Cortex of kidney (tissue), 1 donor: ENCODE measurements at places on chromosomes 1 and 21.

DNA sequence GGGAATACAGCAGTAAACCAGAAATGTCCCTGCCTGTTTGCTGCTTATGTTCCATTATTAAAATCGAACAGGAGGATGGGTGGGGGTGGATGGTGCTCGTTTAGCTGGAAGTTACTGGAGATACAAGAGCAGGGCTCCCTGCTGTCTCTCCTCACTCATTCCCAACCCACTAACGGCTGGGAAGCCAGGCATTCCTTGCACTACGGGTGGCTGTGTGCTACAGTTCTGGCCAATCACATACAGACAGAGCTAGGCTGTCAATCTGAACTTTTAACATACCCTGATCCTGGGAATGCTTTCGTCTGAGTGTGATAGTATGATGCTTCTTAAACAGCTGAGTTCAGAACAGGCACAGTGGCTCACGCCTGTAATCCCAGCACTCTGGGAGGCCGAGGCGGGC is 7.0 kb downstream of the SIPA1L2 start:
- DNase-seq, result no peak

DNA sequence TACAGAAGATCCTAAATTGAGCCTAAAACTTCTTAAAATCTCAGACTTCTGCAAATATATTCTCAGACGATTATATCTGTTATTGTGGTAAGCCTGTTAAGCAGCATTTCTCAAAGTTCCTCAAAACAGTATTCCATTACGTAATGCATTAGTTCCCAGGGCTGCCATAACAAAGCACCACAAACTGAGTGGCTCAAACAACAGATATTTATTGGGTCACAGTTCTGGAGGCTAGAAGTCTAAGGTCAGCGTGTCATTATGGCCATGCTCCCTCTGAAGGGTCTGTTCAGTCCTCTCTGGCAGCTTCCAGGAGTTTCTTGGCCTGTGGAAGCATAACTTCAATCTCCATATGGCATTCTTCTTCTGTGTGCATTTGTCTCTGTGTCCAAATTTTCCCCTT is 103.5 kb upstream of the ST6GALNAC5 start:
- no peak for DNase-seq

DNA sequence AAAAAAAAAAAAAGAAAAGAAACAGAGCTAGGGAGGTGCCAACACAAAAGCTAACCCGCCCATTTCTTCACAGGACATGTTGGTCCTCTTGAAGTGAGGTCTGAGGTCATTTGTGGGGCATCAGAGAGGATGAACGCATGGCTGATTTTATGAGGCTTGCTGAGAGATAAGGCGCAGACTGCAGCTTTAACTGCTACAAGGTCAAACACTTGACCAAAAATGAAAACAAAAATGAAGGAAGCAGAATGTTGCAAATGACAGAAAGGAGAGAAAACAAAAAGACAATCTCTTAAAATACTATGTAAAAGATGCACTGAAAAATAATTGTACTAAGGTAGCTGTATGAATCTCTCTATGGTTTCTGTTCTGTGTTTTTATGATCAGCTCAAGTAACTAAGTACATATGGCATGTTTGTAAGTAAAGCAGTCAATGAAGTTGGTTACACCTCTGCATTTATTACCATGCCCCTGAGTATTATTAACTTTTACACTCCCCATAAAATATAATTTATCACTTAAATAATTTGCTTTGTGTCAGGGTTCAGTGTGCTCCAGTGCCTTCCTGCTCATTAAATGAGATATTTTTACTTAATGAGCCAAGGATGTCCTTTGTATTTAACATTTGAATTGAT is 249.1 kb upstream of the NR5A2 start:
- no peak for DNase-seq

DNA sequence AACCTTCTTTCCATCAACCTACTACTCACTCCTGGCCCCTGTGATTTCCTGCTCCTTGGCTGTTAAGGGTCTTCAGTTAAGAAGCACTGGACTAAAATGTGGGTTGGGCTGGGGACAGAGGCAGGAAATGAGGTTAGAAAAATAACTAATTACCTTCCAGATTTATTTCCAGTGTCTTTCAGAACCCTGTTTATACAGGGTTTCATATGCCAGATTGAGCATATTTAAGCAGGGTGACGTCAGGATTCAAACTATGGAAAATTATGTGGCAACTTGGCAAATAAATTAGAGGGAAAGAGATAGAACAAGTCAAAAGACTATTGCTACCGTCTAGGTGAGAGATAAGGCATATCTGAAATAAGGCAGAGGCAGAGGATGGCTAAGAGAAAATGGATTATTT is 11.7 kb upstream of the MCOLN3 start:
- no peak for DNase-seq

- no peak for DNase-seq
These were observed 36.0 kb downstream of the ATP1A1 start for GRCh38 chr1:116408803-116409720.

- no peak for DNase-seq
These were observed 47.1 kb upstream of the LRRC3 start for GRCh38 chr21:44408226-44408625.

- no peak for DNase-seq
These were observed 1.8 kb upstream of the CDA start for GRCh38 chr1:20586953-20587660.

DNA sequence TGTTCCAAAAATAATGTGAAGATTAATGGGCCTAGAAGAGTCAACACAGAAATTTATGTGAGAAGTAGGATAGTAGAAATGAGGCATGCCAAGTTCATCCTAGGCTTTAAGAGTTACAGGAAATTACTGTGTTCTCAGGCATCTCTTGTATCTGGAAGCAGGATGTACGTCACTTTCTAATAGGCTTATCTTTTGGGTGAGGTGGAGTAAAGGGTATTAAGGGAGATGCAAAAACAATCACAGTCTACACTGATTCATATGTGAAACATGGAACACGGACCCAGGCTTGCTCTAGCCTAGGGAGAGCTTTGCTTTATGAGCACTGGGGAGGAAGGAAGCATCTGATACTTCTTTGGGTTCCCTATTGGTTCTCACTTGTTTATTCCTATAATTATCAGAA is 84.5 kb upstream of the RGS4 start:
- no peak for DNase-seq

GRCh38 chr1:87197641-87198040 is 131.0 kb upstream of the LMO4 start:
- no peak for DNase-seq

GRCh38 chr1:100387209-100387608 is 34.9 kb downstream of the CDC14A start:
- no peak for DNase-seq

GRCh38 chr1:99776120-99776519 is 9.7 kb upstream of the FRRS1 start:
- DNase-seq, result no peak

- no peak for DNase-seq
These were observed 60.9 kb upstream of the C1orf105 start for GRCh38 chr1:172359491-172359999.

DNA sequence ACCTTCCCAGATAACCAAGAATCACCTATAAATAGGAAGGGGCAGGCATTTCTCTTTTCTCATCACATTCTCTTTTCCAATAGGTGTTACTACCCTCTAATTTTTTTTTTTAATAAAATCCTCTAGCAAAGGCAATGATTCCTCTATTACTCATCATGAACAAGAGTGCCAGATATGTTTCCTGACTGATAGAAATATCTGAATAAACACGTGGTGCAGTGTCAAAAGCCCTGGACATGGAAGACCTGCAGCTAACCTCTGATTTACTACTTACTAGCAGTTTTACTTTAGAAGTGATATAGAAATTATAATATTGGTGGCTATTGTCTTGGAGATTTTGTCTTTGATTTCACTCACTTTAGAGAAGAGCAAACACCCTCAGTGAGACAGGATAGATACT is 194.6 kb upstream of the SAMSN1 start:
- DNase-seq, result no peak

- DNase-seq, result no peak
These were observed 1577.0 kb downstream of the NCAM2 start for GRCh38 chr21:22575165-22575584.
